NCI-H187 treated with DMSO at 0.1 percent for 48 hours (cell line): ENCODE measurements at places on chromosomes 7 and 10.
A peak's percentile ranks its signal among the peaks of the same experiment; 100 is the strongest.

GRCh38 chr10:113879691-113880090 lies 25.2 kb downstream of the NHLRC2 start:
- DNase-seq: no peak

GRCh38 chr10:124279298-124279697 lies 139.4 kb downstream of the OAT start:
- no peak for DNase-seq

GRCh38 chr7:39535720-39536119 lies 30.5 kb upstream of the YAE1 start:
- DNase-seq: no peak

- no peak for DNase-seq
Measured at GRCh38 chr10:80194373-80195045, 10.8 kb downstream of the ANXA11 start.

- no peak for DNase-seq
Measured at GRCh38 chr7:81447351-81447952, 322.4 kb downstream of the HGF start.

DNA sequence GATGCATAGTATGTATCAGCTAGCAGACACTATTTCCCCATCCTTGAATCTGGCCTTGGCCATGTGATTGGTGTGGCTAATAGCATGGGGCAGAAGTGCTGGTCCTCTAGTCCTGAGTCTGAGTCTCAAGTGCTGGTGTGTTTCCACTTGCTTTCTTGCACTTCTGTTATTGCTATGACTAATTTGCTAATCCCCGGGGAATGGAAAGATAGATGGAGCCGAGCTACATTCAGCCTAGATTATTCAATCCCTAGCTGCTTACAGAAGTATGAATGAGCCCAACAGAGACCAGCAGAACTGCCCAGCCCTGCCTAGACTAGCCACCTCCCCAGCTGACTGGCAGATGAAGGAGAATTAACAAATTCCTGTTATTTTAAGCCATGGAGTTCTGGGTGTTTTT lies 53.2 kb upstream of the SYPL1 start:
- DNase-seq: no peak

GRCh38 chr10:49403363-49403762 lies 7.5 kb upstream of the DRGX start:
- no peak for DNase-seq

- DNase-seq: peak; percentile 21
Measured at GRCh38 chr7:99839287-99840021, 11.6 kb downstream of the CYP3A43 start.

DNA sequence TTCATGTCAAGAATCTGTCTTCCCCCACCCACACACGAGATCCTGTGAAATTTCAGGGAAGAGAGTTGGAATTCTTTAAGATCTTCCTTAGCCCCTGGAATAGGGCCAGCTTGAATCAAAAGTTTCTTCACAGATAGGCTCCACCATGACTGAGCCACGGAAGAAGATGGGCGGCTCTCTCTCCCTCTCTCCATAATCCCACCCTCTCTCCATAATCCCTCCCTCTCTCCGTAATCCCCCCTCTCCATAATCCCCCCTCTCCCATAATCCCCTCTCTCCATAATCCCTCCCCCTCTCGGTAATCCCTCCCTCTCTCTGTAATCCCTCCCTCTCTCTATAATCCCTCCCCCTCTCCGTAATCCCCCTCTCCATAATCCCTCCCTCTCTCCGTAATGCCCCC lies 20.4 kb downstream of the SHH start:
- no peak for DNase-seq

DNA sequence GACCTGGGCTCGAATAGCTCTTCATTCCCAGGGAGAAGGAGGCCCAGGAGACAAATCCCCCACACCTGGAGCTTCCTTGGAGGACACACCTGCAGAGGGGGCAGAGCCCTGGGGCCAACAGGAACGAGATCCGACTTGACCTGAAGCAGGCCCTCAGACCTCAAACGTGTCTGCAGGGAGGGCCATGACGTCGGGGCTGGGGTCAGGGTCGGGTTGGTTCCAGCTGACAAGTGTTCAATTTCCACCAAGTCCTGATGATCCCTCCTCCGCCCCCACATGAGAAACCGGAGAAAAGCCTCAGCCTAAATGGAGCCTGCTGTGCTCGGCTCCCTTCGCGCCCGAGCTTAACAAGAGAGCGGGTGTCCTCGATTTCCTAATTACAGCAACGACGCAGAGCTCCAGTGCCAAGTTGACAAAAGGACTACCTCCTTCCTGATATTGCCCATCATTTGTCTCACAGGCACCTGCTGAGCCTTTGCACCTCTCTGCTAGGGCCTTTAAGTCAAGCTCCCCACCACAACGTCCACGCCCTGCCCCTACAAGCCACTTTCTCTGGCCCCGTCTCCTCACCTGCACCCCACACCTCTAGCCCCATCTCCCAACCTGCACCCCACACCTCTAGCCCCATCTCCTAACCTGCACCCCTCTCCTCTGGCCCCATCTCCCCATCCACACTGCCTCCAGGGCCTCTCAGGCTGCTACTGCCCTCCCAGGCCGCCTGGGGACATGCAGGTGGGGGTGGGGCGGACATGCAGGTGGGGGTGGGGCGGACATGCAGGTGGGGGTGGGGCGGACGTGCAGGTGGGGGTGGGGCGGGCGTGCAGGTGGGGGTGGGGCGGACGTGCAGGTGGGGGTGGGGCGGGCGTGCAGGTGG lies 519.4 kb downstream of the GLRX3 start:
- DNase-seq: no peak

DNA sequence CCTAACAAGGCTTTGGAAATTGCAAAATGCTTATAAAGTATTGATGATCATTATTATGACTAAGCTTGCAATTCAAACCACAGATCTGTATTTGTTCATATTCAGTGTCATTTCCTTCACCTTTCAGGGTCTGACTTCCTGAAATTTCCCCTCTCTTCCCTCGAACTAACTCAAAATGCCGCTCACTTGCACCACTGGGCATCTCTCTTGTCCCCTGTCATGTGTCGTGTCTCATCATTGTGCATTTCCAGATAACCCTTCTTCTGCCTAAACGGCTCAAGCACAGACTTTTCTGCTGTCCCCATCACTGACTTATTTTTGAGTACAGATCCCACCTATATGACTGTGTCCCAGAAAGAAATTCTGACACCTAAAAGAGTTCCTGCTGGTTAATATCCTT lies 41.0 kb upstream of the CELF2 start:
- DNase-seq: no peak

DNA sequence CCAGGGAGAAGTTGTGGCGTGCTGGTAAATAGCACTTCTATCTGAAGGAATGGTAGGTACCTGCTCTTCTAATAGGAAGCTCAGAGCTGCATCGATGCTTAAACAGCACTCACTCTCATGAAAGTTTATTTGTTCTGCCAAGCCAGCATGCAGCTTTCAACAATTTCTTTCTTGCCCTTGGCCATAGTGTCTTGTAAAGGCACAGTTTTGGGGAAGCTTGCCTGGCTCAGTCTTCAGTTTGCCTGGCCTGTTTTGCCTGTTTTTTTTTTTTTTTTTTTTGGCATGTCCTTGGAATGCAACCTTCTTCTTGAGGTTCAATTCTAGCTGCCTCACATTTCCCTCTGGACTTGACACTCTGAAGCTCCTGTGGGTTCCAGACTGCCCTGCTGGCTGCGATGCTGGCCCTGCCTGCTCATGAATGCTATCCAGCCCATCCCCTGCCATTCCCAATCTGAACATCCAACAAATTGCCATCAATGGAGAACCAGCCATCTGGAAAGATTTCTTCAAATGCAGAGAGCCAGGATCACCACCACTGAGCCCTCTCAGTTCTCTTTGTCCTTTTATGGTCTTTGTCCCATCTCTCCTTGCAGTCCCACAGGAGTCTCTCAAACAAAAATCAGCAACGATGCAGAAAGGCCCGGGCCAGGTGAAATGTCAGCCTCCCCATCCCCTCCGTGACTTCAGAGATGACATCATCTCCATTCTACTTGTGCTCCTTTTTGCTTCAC lies 133.9 kb downstream of the ANLN start:
- DNase-seq: no peak

DNA sequence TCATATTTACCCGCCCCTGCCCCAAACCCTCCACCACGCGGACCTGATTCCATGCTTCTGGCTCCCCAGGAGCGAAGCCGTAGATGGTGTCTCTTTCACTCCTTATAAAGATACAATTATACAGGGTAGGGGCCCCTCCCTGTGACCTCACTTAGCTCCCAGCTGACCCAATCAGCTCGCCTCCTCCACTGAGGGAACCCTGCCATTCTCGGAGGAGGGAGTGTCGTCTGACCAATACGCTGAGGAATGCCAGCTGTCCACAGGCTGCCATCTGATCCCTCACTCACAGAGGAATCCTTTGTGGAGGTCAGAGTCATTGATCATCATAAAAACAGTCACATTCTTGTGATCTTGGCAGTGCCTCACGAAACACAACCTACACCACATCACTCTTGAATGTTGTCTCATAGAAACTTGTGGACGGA lies 67.5 kb upstream of the INSIG1 start:
- DNase-seq: no peak

GRCh38 chr7:127580612-127581011 lies 4.8 kb downstream of the GCC1 start:
- DNase-seq: no peak

DNA sequence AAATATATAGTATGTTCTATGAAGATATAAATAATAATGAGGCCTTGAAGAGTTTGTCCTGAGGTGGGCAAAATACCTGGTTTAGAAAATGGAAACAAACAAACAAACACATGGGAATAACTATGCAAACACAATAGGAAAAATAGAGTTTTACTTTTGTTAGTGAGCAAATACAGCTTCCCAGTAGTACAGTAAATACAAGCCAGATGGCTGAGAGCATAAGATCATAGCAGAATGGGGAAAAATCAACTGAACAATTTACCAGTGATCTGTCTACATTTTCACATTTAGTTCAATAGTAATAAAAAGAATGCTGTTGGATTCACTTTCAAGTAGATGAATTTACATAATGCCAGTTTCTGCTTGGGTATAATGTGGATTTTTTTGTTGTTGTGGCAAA lies 45.1 kb downstream of the ADD3 start:
- DNase-seq: no peak

- DNase-seq: no peak
Measured at GRCh38 chr10:69912589-69912988, 110.9 kb downstream of the COL13A1 start.

DNA sequence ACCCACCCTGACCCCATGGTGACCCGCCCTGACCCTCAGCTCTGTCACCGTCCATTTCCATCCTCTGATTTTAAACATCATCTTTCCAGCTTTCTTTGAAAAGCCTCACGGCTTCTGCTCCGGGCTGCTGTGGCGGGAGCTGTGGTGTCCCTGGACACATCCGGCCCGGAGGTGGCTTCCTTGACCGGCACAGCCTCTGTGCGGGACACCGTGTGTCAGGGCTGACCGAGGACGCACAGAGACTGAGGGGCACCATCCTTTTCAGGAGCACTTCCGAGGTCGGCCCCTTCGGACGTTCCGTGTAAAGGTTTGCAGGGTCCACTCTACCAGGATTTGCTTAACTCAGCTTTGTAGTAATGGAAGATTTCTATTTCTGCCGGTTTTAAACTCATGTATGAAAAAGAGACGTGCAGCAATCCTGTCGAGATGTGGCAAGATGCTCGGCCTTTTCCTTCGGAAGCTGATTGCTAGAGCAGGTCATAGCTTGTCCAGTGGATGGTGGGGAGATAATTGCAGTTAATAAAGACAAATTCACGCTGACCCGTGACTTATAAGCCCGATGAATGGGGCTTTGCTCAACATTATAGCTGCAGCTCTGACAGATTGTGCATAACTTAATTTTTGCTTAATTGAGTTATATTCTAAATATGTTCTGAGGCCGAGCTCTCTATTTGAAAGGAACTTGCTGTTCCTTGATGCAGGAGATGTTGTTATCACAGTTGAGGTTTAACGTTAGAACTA lies 54.4 kb upstream of the CFAP46 start:
- no peak for DNase-seq

DNA sequence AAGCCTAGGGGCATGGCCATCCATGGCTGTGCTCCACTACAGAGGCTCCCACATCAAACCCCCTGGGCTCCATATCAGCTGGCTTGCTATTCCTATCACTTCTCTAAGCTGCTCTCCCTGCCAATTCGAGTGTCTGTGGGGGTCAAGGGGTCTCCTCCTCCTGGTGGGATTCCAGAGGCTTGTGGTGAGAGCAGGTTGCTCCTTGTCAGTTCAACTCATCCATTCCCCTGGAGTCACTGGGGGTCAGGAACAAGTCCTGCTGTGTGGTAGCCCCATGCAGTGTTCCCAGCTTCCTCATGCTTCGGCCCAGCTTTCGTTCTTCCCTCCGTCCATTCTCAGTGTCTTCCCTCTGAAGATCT lies 86.6 kb upstream of the UNC5B start:
- DNase-seq: no peak

- no peak for DNase-seq
Measured at GRCh38 chr10:124559372-124560132, 97.9 kb downstream of the LHPP start.

DNA sequence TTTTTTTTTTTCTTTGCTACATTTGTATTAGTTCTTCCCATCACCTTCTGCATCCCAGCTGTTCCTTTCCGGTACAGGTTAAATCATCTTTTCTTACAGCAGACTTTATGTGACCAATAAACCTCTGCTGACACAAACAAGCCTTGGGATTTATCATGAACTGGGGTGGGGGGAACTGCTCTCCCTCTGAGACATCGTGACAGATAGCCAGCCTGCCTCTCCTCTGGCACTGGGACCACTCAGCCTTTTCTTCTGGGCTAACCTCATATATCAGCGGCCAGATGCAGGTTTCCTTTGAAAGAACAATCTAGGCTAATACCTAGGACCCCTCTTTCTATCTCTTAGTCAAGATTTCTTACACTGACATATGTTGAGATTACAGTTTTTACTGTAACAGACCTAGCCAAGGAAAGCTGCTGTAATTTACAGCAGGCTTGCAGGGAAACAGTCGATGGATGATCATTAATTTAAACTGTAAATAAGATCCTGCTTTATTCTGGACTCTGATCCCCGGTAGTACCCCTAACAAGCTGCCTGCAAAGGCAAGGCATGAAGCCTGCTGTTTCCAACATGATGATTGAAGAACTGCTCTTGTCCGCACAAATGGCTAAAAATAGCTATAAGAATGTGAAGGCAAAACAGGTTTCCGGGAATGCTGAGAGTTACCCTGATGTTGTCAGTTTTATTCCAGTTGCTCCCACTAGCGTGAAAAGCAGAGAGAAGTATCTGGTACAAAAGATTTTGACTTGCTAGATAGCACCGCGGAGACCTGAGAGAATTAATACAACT lies 338.7 kb downstream of the SORCS1 start:
- DNase-seq: no peak

- DNase-seq: no peak
Measured at GRCh38 chr7:148662646-148663045, 36.1 kb upstream of the CUL1 start.

DNA sequence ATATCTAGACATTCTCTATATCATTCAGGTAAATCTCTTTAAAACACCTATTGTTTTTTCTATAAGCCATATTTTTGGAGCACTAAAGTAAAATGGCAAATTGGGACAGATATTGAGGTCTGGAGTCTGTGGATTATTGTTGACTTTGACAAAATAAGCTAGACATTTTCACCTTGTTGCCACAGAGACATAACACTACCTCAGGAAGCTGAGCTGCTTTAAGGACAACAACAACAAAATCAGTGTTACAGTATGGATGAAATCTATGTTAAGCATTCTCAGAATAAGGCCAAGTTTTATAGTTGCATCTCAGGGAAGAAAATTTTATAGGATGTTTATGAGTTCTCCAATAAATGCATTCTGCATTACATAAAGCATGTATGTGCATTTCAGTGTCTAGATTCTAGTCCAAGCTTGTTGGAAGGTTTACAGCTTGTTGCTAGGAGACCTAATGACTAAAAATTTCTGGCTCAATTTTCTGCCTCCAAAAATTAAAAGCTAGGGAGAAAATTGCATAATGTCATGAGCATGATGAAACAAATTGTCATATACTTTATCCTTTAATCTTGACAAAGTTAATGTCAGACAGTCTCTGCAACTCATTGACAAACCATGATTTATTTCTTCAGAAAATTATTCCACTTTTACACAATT lies 18.3 kb downstream of the LIPM start:
- DNase-seq: no peak
